Fibroblast of pulmonary artery (primary cell): ENCODE measurements at places on chromosomes 11 and 22.

- DNase-seq = no peak
These were observed 2.4 kb upstream of the PPFIBP2 start for GRCh38 chr11:7511401-7511800.

DNA sequence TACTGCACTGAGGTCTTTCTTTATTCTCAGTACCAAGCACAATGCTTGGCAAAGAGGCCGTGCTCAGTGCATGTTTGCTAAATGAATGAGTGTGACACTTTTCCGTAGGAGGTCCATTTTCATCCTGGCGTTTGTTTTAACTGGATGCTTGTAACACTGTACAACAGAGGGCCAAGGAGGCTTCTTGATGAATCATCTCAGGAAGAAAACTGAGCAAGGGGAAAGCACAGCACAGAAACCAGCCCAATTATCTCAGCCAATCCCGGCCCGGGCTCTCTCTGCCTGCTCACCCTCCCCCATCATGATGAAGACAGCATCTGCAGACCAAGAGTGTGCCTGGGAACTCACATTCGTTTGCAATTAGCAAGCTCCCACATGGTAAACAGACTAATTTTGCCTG is 570.3 kb downstream of the OPCML start:
- DNase-seq = peak; percentile 5

DNA sequence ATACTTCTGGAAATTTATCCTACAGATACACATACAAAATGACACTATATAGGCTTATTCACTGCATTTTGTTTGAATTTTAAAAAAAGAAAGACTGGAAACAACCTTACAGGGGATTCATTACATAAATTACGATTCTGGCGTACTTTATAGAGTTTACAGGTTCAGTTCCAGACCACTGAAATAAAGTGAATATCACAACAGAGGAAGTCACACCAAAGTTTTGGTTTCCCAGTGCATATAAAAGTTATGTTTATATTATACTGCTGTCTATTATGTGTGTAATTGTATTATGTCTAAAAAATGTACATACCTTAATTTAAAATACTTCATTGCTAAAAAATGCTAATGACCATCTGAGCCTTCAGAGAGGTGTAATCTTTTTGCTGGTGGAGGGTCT is 62.0 kb downstream of the EMSY start:
- DNase-seq = no peak

DNA sequence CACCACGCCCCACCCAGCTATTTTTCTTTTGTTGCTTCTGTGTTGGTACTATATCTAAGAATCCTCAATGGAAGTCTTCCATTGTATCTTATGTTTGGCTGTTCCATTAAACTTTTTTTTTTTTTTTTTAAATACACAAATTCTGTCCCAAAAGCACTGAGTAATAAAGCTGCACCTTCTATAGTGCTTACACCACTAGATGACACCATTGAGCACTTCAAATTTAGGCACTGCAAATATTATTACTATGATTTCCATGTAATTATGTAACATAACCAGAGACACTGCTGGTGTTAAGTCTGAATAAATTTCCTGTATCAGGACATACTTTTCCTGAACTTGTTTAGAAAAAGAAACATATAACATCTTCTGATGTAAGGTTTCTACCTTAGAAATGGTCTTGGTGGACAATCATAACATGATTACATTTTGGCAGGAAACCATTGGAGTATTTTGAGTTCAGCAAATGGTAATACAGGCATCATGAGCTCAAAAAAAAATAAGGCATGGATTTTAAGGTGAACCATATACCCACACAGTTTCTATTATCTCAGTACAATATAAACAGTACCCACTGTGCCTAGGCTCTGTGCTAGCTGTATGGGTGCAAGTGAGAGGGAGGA is 110.5 kb downstream of the ATG16L2 start:
- DNase-seq = peak; percentile 76

GRCh38 chr11:96333191-96333719 is 9.7 kb downstream of the MAML2 start:
- no peak for DNase-seq

- no peak for DNase-seq
These were observed 71.6 kb downstream of the EXT2 start for GRCh38 chr11:44167046-44167445.

GRCh38 chr22:32203181-32204039 is 1.5 kb downstream of the RFPL2 start:
- DNase-seq = no peak

- DNase-seq = no peak
These were observed 897.3 kb downstream of the METTL15 start for GRCh38 chr11:29005401-29005980.

DNA sequence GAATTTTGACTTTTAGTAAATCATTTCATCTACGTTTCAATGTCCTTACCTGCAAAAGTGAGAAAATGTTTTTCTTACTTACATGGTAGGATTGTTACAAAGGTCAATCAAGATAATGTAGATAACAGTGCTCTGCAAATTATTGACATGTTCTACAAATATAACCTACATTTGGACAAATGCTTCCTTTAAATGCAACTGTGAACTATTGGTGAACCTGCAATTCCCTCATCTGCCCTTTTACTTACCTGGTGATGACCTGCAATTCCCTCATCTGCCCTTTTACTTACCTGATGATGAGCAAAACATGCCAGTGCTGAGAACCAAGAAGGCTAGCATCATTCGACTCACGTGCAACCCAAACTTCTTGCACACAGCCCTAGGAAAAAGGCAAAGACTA is 11.1 kb downstream of the ALG9 start:
- no peak for DNase-seq

- no peak for DNase-seq
These were observed 14.8 kb downstream of the TMEM216 start for GRCh38 chr11:61406991-61407728.

DNA sequence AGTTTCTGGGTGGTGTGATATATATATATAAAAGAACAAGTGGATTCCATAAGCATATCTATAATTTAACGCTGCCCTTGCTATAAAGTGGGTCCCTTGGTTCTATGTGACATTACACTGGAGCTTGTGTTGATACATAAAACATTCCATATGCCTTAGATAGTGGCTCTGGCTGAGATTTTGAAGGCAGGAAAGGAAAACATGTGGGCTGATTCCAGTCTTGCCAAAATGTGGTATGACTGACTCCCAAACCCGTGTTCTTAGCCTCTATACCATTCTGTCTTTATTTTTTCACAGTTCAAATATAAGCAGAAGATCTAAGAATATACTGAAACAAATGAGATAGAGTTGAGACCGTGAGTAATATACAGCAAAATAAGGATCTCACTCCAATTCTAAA is 522.8 kb upstream of the LRRC4C start:
- DNase-seq = no peak

DNA sequence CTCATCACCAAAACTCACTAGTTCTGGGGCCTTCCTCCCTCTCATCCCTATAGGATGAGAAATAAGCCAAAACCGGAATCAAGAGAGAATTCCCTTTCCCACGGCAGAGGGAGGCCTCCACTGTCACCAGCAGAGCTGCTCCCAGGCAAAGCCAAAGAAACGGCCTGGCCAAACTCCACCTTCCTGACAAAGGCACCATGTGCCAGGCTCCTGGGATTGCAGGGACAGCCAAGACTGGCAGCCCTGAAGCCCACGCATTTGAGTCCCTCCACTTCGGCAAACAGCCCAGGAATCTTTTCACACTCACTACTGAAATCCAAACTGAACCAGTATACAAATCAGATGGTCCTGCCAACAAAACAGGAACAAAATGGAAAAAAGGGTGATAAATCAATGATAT is 6.1 kb downstream of the SMCO4 start:
- no peak for DNase-seq

- DNase-seq = no peak
These were observed 201.7 kb downstream of the ARHGAP42 start for GRCh38 chr11:100888836-100889235.

GRCh38 chr11:35856756-35857155 is 87.1 kb upstream of the LDLRAD3 start:
- DNase-seq = no peak

DNA sequence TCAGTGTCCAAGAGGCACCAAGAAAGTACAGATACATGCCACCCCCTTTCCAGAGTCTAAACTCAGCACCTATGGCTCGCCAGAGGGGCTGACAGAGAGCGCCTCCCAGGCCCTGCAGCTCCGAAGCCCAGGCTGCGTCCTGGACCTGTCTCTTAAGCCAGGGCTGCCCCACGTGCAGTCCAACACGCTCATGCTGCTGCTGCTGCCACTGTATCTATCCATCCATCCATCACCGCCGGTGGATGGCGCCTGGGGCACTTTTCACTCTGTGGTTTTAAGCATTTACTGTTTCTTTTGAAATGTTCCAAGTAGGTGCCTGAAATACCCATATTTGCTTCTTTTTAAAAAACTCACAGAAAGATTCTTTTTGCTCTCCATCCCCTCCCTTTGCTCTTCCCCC is 41.8 kb downstream of the MACROD1 start:
- no peak for DNase-seq

GRCh38 chr11:32088117-32088941 is 2.5 kb upstream of the RCN1 start:
- DNase-seq = peak; percentile 96

DNA sequence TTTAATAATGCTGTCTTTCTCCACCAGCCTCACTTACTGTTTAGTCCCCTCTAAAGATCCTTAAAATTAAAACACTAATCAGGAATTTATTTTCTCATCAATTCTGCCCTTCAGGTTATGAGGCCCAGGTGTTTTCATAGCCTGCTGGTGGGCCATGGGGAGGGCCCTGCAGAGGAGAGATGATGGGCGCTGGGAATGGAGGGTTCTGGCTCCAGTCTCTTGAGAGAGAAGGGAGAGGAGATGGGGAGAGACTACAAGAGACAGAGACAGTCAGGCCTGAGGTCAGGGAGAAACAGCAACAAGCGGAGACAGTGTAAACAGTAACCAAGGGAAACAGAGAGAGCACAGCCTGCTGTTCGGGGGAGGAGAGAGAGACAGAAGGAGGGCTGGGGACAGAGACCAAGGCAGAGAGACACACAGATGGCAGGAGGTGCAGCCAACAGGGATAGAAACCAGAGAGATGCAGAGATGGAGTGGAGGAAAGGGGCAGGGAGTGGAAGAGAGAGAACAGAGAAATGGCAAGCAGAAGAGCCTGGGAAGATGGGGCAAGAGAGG is 187.3 kb upstream of the SYT13 start:
- no peak for DNase-seq

GRCh38 chr11:79610678-79611077 is 169.8 kb upstream of the TENM4 start:
- no peak for DNase-seq

- no peak for DNase-seq
These were observed 6.9 kb upstream of the VPS37C start for GRCh38 chr11:61168042-61168688.

- no peak for DNase-seq
These were observed 86.6 kb downstream of the CLPB start for GRCh38 chr11:72347691-72348090.

GRCh38 chr11:35850191-35850590 is 93.7 kb upstream of the LDLRAD3 start:
- no peak for DNase-seq

- peak; percentile 40 for DNase-seq
These were observed 915 bp downstream of the FEZ1 start for GRCh38 chr11:125494974-125495725.

DNA sequence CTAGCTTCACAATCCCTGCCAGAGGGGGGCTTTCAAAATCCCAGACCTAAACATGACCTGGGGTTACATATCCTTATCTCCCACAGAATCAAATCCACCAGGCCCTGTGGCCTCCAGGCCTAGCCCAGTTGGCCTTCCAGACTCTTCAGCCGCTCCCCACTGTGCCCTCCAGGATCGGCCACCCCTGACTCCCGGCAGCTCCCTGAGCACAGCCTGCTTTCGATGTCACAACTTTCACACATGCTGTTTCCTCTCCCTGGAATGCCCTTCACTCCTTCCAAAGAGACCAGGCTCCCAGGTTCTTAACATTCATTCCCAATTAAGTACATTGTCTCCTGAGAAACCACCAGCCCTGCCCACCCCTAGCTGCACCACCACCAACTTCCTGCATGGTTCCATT is 62.7 kb downstream of the CSNK2A3 start:
- DNase-seq = no peak

DNA sequence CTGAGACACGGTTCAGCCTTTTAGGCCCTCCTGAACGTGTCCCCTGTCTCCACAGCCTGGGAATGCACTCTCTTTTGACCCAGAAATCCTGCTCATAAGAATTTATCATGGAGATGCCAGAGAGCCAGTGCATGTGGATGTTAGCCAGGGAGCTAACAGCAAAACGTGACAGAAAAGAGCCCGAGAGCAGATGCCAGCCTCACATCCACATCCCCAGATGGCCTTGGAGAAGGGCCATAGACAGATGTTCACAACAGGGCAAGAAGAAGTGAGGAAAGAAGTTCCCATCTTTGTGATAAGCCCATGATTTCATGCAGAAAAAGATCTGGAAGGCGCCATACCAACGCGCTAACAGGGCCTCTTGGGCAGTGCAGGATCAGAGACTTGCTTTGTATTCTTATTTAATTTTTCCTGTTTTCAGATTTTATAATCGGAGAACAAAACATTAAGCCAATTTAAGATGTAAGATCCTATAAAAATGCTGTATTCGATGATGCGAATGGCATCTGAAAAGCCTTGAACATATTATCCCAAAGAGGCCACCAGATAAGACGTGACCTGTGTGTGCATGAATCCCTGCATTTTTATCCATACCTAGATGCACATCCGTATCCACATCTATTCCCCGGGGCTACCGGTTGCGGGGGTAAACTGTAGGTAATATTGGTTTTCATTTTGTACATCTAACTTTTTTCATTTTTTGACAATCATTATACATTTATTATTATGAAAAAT is 48.7 kb downstream of the IGLL5 start:
- no peak for DNase-seq

DNA sequence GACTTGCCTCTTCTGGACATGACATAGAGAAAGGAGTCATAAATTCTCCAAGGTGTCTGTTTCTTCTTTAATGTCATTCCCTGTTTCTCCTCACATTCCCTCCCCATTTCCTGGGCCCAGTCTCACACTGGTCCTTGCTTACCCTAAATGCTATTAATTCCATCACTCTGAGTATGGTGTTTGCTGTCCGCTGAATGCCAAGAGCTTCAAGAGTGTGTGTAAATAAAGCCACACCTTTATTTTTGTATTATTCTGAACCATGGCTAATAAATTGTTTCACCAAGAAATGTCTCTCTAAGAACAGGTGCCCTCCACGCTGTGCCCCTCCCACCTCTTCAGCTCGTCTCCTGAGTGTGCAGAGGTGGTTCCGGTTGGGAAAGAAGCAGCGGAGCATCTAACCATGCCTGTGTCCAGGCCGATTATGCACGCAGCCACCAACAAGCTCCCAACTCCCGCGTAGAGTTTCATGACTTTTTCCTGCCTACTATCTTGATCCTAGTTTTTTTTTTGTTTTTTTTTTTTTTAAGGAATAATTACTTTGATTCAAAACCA is 8.6 kb downstream of the TMEM121B start:
- DNase-seq = no peak

GRCh38 chr11:12198251-12199222 is 88.1 kb downstream of the MICAL2 start:
- no peak for DNase-seq

DNA sequence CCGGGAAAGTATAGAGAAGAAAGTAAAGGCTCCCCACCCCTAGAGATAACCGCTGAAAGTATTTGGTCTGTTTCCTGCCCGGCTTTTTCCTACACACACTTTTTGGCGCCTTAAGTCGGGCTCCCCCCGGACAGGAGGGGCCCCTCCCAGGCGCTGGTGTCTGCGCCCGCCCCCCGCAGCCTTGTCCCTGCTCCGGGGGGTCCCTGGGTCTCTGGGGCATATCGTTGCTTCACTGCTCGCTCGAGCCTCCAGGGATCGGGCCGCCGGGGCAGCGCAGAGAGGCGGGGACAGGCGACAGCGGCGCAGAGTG is 928 bp upstream of the CRACR2B start:
- DNase-seq = no peak
